Left ventricle myocardium superior (tissue), 1 donor: ENCODE measurements at places on chromosomes 4 and X.

DNA sequence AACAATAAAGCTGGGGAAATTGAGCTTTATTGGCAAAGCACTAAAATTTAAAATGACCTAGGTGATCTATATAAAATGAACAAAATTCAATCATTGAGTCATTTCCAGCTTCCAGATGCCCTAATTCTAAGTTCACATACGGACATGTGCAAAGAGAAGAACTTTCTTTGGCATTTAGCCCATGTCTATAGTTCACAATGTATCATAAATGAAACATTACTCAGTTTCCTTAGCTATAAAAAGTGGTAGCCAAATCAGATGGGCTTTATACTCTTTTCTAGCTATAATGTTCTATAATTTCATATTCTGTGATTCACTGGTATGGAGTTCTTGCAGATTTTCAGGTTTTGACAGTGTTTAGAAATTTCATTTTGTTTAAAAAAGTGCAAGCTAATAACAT is 327.4 kb downstream of the KCTD8 start:
- DNase-seq: no peak

DNA sequence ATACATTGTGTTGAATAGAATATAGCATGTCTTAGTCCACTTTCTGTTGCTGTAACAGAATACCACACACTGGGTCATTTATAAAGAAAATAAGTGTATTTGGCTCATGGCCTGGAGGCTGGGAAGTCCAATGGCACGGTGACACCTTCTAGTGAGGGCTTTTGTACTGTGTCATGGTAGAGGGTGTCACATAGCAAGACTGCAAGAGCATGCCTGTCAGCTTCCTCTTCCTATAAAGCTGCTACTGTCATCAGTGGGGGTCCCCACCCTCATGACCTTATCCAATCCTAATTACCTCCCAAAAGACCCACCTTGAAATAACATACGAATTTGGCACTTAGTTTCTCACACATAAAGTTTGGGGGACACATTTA is 193.2 kb downstream of the PTTG2 start:
- DNase-seq: no peak

GRCh38 chr4:114547340-114548134 is 51.1 kb upstream of the UGT8 start:
- DNase-seq: no peak

DNA sequence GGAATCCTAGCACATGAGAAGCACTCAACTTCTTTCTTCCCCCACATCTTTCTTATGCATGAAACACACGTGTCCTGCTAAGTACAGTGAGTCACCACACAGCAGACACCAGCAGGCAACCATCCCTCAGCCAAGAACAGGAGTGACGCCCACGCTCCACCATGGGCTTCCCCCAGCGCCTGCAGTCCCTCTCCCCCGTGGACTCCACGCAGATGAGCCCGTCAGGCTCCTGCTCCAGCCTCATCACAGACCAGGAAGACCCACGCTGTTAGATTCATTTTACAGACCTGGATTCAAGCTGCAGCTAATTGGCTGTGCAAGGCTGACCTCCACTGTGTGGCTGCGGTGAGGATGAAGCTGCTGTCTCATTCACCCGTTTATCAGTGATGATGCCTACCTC is 16.7 kb downstream of the HMX1 start:
- DNase-seq: peak; percentile 2

GRCh38 chr4:21991050-21991449 is 42.5 kb upstream of the KCNIP4 start:
- DNase-seq: no peak

- no peak for DNase-seq
Observed at GRCh38 chr4:66885501-66886165, 659.7 kb downstream of the CENPC start.

DNA sequence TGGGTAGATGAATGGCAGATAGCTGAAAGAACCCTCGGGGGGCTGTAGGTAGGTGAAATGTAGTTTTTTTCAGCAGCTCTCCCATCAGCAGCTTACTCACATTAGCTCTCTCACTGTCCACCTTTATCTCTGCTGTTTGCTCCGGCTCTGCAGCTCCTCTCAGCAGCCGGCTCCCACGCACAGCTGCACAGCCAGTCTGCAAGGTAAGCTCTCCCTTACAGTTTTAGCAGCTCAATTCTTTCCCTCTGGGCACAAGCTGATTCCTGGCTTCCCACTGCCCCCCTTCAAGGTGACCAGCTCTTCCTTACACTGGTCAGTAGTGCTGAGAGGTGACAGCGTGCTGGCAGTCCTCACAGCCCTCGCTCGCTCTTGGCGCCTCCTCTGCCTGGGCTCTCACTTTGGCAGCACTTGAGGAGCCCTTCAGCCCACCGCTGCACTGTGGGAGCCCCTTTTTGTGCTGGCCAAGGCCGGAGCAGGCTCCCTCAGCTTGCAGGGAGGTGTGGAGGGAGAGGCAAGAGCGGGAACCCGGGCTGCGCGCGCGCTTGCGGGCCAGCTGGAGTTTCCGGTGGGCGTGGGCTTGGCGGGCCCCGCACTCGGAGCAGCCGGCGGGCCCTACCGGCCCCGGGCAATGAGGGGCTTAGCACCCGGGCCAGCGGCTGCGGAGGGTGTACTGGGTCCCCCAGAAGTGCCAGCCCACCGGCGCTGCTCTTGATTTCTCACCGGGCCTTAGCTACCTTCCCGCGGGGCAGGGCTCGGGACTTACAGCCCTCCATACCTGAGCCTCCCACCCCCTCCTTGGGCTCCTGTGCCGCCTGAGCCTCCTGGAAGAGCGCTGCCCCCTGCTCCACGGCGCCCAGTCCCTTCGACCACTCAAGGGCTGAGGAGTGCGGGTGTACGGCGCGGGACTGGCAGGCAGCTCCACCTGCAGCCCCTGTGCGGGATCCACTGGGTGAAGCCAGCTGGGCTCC is 393.6 kb downstream of the CENPC start:
- no peak for DNase-seq
